H9 (cell line): ENCODE measurements at places on chromosomes 4 and X.

GRCh38 chr4:23500894-23501449, 388.9 kb downstream of the PPARGC1A start:
- no peak for DNase-seq

- DNase-seq = no peak
Observed at GRCh38 chrX:133576876-133577275, 161.6 kb upstream of the GPC4 start.

DNA sequence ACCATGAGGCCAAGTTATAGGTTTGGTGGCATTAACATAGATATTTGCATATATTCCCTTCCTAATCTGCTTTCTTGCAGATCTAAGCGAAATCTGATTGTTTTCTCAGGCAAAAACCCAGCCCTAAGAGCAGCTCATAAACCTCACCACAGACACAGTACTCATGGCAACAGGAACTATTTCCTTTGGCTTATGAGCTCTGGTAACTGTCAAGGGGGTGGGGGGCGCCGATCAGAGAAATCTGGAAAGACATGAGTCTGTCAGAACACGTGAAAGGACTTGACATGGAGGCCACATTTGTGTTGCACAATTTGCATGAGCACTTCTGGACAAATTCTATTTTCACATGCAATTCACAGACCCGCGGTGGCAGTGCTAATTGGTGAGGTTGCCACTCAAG, 83.7 kb downstream of the MGST2 start:
- no peak for DNase-seq

DNA sequence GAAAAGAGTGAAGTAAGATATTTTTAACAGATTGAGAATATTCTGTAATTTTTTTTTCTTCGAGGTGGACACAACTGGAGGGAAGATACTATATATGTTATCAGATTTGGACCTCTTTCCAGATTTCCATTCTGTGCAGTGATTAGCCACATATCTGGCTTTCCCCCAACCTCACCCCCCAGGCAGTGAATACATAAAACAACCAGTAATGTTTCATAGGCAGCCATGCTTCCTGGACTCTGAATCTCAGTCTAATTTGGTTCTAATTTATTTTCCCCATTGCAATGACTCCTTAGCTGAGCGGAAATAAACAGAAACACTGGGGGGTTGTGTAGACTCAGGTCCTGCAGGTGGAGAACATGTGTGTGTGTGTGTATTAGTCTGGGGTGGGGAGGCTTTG, 226.5 kb downstream of the FBXW7 start:
- no peak for DNase-seq

- no peak for DNase-seq
Observed at GRCh38 chrX:48909703-48910294, 1.6 kb downstream of the SLC35A2 start.

- DNase-seq = peak; percentile 34
Observed at GRCh38 chrX:8323356-8323755, 141.3 kb upstream of the VCX3B start.

GRCh38 chr4:175109933-175110332, 191.8 kb downstream of the ADAM29 start:
- DNase-seq = peak; percentile 46

- DNase-seq = no peak
Observed at GRCh38 chrX:14386981-14387380, 142.4 kb upstream of the GLRA2 start.

DNA sequence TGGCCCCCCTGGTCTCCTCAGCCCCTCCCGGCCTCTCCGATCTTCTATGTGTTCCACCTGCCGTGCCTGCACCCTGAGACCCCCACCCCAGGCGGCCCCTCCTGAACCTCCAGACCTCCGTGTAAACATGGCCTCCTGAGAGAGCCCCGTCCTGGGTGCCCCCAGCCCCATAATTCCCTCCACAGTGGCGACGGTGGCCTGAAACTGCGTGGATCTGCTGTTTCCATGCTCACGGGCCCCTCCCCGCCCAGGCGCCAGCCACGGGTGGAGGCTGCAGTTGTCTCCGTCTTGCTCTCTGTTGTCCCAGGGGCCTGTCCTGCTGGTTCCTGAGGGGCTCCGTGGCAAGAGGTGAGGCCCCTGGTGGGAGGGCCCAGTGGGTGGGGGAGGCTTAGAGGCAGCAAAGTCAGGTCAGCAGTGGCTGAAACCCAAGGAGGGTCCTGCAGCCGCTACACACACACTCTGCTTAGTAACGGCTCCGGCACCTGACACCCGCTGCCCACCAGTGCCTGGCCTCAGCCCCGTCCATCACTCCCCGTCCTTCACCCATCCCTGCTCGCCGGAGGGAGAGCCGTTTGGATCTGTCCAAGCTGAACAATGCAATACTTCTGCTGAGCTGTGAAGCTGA, 75.8 kb downstream of the FAM53A start:
- DNase-seq = no peak

- no peak for DNase-seq
Observed at GRCh38 chrX:154607370-154607769, 11.7 kb downstream of the CTAG1B start.

DNA sequence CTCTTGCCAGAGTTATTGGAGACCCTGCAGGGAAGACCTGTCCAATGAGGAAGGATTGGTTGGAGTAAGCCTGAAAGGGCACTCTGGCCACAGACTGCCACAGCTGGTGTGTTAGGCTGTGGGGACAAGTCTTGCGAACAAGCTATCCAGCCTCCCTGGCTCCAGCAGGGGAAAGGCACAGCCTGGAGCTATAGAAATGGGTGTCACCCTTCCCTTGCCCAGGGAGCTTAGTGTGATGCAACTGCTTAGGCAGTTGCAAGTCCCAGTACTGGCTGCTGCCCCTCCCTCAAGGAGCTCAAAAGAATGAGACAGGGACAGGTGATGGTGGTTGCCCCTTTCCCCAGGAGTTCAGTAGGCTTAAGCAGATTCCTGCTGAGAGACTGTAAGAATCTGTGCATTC, 165.7 kb upstream of the CT83 start:
- no peak for DNase-seq

- DNase-seq = no peak
Observed at GRCh38 chr4:17616283-17616682, 1.8 kb downstream of the MED28 start.

- DNase-seq = no peak
Observed at GRCh38 chr4:169440446-169440845, 169.7 kb upstream of the SH3RF1 start.

DNA sequence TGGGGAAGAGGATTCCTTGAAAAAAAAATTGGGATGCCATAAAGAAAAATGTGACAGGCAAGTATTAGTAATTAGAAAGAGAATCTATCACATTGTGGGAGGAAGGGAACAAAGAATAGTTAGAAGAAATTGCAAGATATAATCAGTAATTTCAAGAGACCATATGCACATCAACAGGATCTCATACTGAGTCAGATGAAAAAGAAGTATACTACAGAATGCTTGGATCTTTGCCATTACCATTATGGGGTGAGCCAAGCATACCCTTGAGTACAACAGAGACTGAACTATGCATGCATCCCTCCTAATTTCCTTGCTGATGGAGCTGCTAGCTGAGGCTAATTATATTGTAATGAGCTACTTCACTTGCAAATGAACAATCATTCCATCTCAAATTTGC, 287.6 kb downstream of the PAPSS1 start:
- no peak for DNase-seq

- DNase-seq = no peak
Observed at GRCh38 chr4:48899950-48900349, 6.6 kb downstream of the OCIAD2 start.

DNA sequence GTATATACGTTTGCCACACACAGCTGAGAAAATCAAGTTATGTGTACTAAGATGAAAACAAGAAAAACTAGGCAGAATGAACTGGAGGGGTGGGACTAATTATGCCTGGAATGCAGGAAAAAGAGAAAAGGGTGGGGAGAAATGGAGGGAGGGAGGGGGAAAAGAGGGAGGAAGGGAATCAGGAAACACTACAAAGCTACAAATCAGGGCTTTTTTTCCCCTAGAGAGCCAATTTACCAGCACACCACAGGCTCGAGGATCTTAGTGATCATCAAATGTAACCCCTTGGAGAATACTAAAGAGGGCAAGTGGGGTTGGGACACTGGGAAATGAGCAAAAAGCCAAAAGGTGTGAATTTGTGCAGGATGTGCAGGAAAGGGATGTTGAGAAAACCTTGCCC, 451.9 kb downstream of the SMARCA1 start:
- DNase-seq = no peak

DNA sequence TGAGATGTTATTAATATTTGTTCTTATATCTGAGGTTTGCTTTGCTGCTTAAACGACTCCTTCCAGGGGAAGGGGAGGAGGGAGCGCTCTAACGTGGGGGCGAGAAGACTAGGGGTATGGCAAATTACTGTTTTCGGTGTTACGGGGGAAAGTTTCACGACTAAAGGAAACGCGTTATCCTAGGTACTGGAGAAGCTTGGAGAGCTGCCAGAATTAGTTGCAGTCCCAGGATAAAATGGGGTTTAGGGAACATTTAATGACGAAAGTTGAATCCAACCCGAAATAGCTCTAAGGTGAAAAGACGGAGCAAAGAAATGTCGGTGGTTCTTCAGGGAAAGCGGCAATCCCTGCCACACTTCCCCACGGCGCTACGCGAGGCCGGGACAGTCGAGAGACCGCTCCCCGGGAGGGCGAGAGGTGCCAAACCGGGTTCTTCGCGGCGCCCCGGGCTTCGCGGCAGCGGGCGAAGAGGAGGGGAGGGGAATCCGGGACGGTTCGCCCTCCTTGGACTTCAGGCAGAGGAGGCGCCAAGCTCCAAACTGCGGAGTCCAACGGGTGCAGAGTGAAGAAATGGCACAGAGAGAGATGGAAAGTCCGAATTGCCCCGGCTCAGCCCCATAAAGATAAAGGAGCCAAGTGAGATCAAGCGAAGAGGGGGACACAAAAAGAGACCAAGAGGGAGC, 724 bp downstream of the THOC2 start:
- no peak for DNase-seq

GRCh38 chr4:16617011-16617410, 281.4 kb downstream of the LDB2 start:
- DNase-seq = no peak

DNA sequence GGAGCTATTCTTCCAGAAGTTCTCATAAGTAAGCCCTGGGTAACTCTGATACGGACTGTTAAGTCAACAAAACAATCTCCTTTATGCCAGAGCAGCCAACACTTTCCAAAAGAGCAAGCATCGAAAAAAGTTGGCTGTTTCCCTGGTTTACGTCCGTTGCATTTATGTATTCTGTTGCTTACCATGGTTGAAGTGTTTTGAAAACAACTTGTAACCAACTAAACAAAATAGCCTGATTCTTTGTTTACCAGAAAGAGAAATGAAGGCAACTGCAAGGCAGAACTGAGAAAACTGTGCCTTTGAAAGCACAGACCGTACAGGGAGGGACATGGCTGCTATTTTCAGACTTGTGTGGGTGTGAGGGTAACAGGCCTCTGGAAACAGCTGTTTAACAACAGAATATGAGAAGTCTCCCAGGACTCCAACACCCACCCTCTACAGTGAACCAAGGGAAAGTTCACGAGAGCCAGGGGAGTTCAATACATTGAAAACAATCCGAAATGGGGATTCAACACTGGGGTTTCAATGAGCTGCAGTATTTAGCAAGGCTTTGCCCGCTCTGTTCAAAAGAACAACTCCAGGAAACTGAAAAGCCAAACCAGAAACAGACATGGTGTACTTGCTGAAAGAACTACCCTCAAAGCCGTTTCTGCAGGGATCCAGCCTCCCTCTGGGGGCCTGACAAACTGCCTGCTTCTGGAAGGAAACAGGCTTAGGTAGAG, 95.8 kb upstream of the EGFL6 start:
- no peak for DNase-seq

- DNase-seq = no peak
Observed at GRCh38 chrX:154300816-154301215, 5.2 kb downstream of the TKTL1 start.

GRCh38 chr4:94490437-94490836, 38.7 kb downstream of the PDLIM5 start:
- DNase-seq = no peak

GRCh38 chr4:153816542-153816941, 27.7 kb upstream of the SFRP2 start:
- DNase-seq = peak; percentile 44

- DNase-seq = no peak
Observed at GRCh38 chr4:88005076-88005475, 2.4 kb upstream of the PKD2 start.

GRCh38 chrX:48466696-48467095, 3.4 kb downstream of the SLC38A5 start:
- DNase-seq = peak; percentile 35

GRCh38 chrX:108199691-108200090, 108.1 kb downstream of the ATG4A start:
- DNase-seq = no peak

DNA sequence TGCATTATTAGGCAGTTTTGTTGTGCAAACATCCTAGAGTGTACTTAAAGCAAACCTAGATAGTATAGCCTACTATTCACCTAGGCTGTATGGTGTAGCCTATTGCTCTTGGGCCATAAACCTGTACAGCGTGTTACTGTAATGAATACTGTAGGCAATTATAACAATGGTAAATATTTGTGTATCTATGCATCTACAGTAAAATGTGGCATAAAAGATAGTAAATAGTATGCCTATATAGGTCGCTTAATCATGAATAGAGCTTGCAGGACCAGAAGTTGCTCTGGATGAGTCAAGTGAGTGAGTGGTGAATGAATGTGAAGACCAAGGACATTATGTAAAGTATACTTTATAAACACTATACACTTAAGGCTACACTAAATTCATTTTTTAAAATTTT, 16.6 kb downstream of the USO1 start:
- no peak for DNase-seq

- no peak for DNase-seq
Observed at GRCh38 chr4:76300012-76300411, 6.5 kb upstream of the STBD1 start.

DNA sequence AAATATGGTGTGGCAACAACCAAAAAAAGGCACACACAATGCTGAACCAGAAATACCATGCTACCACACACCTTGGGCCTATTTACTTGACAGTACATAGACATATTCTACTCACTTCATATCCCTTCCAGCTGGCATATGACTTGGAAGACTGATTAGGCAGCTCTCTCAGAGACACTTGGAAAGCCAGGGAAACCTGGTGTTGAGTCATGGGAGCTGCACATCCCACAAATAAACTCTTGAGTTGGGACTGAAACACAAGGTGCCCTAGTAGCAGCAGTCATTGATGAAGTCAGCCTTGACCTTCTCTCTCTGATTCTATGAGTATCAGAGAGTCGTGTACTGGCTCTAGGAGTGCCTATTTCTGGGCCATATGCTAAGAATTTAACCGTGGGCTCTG, 776.6 kb upstream of the LCORL start:
- DNase-seq = no peak

- no peak for DNase-seq
Observed at GRCh38 chr4:167903291-167903721, 189.0 kb upstream of the ANXA10 start.
